ENCODE measurements at places on chromosomes 3 and 15. TPM values are rescaled to one million over a fixed set of nuclear protein-coding genes. Genes with fewer than 3 reads are reported as not detected.

DNA sequence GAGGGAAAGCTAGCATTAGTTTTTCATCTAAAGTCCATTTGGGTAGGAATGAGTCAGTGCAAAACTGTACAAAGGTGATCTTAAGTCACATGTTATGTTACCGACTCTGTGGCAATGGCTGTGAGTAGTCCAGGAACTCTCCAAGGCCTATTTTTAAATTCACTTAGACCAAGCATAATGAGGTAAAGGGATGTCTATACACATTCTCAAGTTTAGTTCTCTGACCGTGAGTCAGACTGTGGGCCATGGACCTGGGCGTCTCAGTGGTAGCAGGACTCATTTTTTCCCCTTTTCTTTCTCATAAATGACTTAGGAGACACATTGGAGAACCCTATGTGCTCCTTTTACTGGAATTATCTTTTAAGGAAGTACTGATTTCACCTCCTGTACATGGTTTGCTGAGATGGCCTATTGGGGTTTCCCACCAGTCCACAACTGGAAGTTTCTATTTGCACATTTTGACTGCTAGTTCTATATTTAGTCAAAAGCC is 488.7 kb upstream of the TPRG1 start:
- peaks cover 49% of the 10 kb centered on the region for H3K4me1 ChIP-seq
- H3K27ac ChIP-seq: peak overlapping the region; percentile 63
- DNase-seq: no peak
- no peaks in the 10 kb centered on the region for H3K36me3 ChIP-seq

DNA sequence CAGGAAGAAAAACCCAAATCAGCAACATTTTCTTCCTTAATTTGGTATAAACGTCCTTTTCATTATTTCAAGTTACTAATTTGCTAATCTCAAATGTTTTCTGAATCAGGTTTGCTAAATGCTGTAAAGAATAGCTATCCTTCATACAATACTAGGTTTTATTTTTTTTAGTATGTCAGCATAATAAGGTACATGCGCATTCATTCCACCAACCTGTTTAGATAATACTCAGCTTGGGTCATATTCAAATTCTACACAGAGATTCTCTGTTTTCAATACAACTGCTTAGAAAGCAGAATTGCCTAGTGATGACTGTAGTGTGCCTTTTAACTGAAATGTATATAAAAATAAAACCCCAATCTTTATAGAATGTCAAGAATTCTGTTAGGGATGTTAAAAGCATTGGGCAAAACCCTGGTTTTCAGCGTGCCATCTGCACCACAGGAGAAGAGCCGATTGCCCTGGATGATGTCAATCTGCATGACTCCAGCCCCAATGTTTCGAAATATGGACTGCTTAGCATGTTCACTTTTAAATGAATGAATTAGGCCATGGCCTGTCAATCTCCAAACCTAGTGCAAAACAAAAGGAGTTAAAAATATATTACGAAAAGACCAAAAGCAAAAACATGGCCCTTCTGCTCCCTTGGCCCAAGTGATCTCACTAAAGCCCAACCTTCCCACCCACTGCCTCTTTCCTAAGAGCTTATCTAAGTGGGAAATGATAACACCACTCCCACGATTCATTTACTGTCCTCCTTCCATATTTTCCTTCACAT is 107.4 kb downstream of the GLDN start:
- DNase-seq: no peak
- H3K36me3 ChIP-seq: peaks cover 39% of the 10 kb centered on the region
- H3K27ac ChIP-seq: no peak overlapping the region
- no peaks in the 10 kb centered on the region for H3K27me3 ChIP-seq
- no peak overlapping the region for H3K4me3 ChIP-seq
- peaks cover 7% of the 10 kb centered on the region for H3K4me1 ChIP-seq

- H3K36me3 ChIP-seq: no peaks in the 10 kb centered on the region
- H3K27ac ChIP-seq: no peak overlapping the region
- H3K4me3 ChIP-seq: no peak overlapping the region
- H3K27me3 ChIP-seq: peaks cover 4% of the 10 kb centered on the region
- H3K4me1 ChIP-seq: no peaks in the 10 kb centered on the region
These were observed 556.1 kb downstream of the FGF12 start for GRCh38 chr3:192171213-192171612.

GRCh38 chr3:135084405-135084804 is 289.3 kb downstream of the EPHB1 start:
- no peak for DNase-seq
- H3K36me3 ChIP-seq: no peaks in the 10 kb centered on the region
- no peak overlapping the region for H3K4me3 ChIP-seq
- no peak overlapping the region for H3K27ac ChIP-seq
- H3K4me1 ChIP-seq: no peaks in the 10 kb centered on the region

DNA sequence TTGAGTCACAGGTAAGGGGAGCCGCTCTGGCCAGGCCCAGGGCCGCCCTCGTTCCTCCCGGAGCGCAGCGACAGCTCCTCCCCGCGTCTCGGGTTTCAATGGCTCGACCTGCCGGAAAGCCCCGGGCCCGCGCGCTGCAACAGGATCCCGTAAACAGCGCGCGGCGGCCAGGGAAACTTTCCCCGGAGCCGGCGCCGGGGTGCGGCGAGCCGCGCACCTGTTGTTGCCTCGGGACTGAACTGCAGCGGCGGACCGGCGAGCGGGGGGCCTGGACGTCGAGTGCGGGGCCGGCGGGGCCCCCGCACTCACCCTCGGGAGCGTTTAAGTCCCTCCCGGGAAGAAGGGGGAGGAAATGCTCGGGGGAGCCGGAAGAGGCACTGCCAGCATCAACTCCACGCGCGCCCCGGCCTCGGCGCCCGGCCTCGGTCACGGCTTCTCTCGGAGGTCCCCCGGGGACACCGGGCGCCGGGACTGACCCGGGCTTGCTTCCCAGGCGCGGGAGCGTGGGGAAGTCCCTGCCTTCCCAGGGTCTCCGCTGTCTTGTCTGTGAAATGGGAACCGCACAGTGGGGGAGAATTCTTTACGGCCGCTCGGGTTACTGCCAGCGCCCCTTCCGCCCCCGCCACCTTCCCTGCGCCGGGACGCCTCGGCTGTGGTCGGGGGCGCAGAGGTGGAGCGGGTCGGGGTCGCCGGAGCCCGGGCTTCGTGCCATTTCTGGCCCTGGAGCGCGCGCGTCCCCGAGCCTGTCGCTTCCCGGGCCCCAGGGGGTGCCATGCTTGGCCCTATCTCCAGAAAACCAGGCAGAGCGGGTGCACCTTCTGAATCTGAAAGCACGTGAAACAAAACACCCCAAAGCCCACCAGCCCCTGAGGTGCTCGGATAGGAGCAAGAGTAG is 7.5 kb upstream of the PGPEP1L start:
- DNase-seq: peak; percentile 86
- H3K27me3 ChIP-seq: peaks cover 4% of the 10 kb centered on the region
- H3K4me1 ChIP-seq: peaks cover 33% of the 10 kb centered on the region
- H3K36me3 ChIP-seq: no peaks in the 10 kb centered on the region

- DNase-seq: no peak
- no peaks in the 10 kb centered on the region for H3K27me3 ChIP-seq
- peaks cover 1% of the 10 kb centered on the region for H3K4me1 ChIP-seq
- no peaks in the 10 kb centered on the region for H3K36me3 ChIP-seq
These were observed 68.5 kb downstream of the ITPR1 start for GRCh38 chr3:4561661-4562060.

GRCh38 chr15:70765504-70766281 is 2.3 kb upstream of the UACA start:
- peak overlapping the region; percentile 97 for H3K27ac ChIP-seq
- H3K27me3 ChIP-seq: no peaks in the 10 kb centered on the region
- H3K4me3 ChIP-seq: peak overlapping the region; percentile 47

GRCh38 chr3:67109651-67110204 is 111.6 kb downstream of the KBTBD8 start:
- H3K27ac ChIP-seq: no peak overlapping the region
- DNase-seq: no peak
- no peak overlapping the region for H3K4me3 ChIP-seq
- no peaks in the 10 kb centered on the region for H3K4me1 ChIP-seq

GRCh38 chr15:81113204-81113657 is 20.8 kb upstream of the CFAP161 start:
- H3K27ac ChIP-seq: no peak overlapping the region
- H3K36me3 ChIP-seq: no peaks in the 10 kb centered on the region
- no peak for DNase-seq
- no peak overlapping the region for H3K4me3 ChIP-seq
- H3K27me3 ChIP-seq: peaks cover 60% of the 10 kb centered on the region

DNA sequence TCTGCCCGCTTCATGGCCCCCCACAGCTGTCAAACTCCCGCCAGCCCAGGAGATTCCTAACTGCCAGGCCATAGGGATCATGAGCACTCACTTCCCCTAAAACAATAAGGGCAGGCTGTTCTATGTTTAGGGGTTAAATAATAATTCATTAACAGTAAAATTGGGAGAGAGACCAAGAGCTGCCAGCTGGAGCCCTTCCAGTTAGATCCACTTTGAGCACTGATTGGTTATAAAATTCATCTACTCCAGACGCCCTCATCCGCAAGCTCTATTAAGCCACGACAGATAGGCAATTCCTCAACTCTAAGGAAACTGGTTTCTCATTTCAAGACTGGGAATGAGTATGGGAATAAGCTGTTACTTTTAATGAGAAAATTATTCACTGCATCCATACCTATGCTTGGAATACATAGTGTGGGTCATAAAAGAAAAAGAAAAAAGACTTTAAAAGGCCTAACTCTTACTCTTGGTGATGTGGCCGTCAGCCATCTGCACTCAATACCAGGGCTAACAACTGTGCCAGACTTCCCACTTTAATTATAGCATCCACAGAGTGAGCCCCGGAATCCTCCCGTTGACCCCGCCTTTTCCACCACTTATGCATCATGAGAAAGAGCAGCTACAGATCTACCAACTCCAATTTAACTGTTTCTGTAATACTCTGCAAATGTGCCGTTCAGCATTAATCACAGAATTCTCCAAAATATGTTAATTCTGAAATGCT is 44.5 kb downstream of the IL17RD start:
- no peaks in the 10 kb centered on the region for H3K27me3 ChIP-seq
- no peak overlapping the region for H3K4me3 ChIP-seq
- no peak for DNase-seq
- no peak overlapping the region for H3K27ac ChIP-seq
- H3K36me3 ChIP-seq: no peaks in the 10 kb centered on the region

DNA sequence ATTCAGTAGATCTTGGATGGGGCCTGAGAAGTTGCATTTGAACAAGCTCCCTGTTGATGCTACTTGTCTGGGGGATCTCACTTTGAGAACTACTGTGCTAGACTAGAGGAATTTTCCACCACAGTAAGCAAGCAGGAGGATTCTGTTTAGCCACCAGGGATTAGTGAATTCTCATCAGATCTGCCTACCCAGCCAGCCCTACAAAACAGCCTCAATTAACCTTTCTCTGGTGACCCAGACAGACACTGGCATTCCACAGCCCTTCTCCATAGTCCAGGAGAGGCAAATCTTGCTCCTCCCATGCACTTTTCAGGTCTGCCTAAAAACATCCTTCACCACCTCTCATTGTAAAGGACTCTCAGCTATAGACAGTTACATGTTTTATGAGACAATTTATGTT is 16.7 kb upstream of the MYH15 start:
- peaks cover 19% of the 10 kb centered on the region for H3K27me3 ChIP-seq
- H3K4me3 ChIP-seq: no peak overlapping the region
- H3K36me3 ChIP-seq: no peaks in the 10 kb centered on the region
- DNase-seq: no peak
- peaks cover 5% of the 10 kb centered on the region for H3K4me1 ChIP-seq

GRCh38 chr3:155859859-155860258 is 5.6 kb upstream of the SLC33A1 start:
- peaks cover 3% of the 10 kb centered on the region for H3K4me1 ChIP-seq
- peaks cover under 1% of the 10 kb centered on the region for H3K36me3 ChIP-seq
- no peak overlapping the region for H3K4me3 ChIP-seq
- H3K27ac ChIP-seq: no peak overlapping the region

DNA sequence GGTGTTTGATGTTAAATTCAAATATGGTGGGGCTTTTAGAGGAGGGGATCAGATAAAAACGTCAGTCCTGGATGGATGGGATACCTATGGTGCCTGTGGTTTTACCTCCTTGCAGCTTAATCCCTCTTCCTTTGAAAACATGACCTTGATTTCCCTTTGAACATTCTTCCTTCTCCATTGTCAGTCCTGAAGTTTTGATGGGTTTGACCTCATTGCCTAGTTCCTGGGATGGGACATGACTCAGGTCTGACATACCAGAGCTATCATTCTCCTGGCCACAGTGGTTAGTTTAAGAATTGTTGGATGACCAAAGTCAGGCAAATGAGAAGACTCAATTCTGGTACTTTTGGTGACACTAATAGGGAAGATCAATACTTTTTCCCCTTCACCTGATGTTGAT is 87.2 kb downstream of the PRICKLE2 start:
- peaks cover 17% of the 10 kb centered on the region for H3K36me3 ChIP-seq
- no peak overlapping the region for H3K4me3 ChIP-seq
- peaks cover 2% of the 10 kb centered on the region for H3K4me1 ChIP-seq
- H3K27ac ChIP-seq: no peak overlapping the region

GRCh38 chr3:195302431-195302830 is 31.5 kb upstream of the XXYLT1 start:
- no peaks in the 10 kb centered on the region for H3K27me3 ChIP-seq
- no peak overlapping the region for H3K4me3 ChIP-seq
- H3K36me3 ChIP-seq: peaks cover 33% of the 10 kb centered on the region
- peaks cover 7% of the 10 kb centered on the region for H3K4me1 ChIP-seq
- DNase-seq: no peak

GRCh38 chr15:50075319-50075718 is 43.7 kb downstream of the ATP8B4 start:
- no peaks in the 10 kb centered on the region for H3K36me3 ChIP-seq
- H3K4me3 ChIP-seq: no peak overlapping the region
- H3K4me1 ChIP-seq: no peaks in the 10 kb centered on the region

- peak overlapping the region; percentile 16 for H3K27ac ChIP-seq
- peaks cover 29% of the 10 kb centered on the region for H3K4me1 ChIP-seq
- DNase-seq: no peak
- no peak overlapping the region for H3K4me3 ChIP-seq
These were observed 192.5 kb upstream of the CGNL1 start for GRCh38 chr15:57183614-57184344.

- H3K4me3 ChIP-seq: no peak overlapping the region
- H3K27me3 ChIP-seq: no peaks in the 10 kb centered on the region
- no peak overlapping the region for H3K27ac ChIP-seq
- H3K36me3 ChIP-seq: peaks cover 8% of the 10 kb centered on the region
These were observed 70.7 kb upstream of the DPH6 start for GRCh38 chr15:35616498-35617271.

The BLOC1S6 gene
- total RNA-seq: 49.7 TPM

The ZNF502 gene
- not detected for total RNA-seq

The LAMB2 gene
- 811 TPM for total RNA-seq

The PLCH1 gene
- not detected for total RNA-seq

The SLC24A5 gene
- not detected for total RNA-seq

The ARL8B gene
- 85.6 TPM for total RNA-seq

All from osteocyte (in vitro differentiated cells).